ENCODE measurements at places on chromosomes 1 and 21.

- DNase-seq, result no peak
Measured at GRCh38 chr1:228794810-228795209, 59.5 kb downstream of the RHOU start.

DNA sequence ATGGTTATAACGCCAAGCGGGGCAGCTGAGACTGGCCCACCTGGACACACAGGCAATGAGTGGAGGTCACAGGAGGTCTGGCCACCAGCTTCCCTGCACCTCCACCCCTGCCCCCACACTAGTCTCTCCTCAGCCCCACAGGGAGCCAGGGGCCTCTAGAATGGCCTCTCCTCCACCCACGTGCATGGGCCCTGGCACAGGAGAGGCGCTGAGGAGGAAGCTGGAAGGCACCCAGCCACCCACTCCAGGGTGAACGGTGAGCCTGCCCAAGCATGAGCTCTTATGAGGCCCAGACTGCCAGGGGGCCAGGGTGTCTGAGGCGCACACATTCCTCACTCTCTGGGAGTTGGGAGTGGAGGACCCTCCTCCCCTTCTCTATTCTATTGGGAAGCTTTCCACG, 22.2 kb downstream of the LRP8 start:
- no peak for DNase-seq

GRCh38 chr21:28018741-28019669, 973.7 kb downstream of the LTN1 start:
- no peak for DNase-seq

DNA sequence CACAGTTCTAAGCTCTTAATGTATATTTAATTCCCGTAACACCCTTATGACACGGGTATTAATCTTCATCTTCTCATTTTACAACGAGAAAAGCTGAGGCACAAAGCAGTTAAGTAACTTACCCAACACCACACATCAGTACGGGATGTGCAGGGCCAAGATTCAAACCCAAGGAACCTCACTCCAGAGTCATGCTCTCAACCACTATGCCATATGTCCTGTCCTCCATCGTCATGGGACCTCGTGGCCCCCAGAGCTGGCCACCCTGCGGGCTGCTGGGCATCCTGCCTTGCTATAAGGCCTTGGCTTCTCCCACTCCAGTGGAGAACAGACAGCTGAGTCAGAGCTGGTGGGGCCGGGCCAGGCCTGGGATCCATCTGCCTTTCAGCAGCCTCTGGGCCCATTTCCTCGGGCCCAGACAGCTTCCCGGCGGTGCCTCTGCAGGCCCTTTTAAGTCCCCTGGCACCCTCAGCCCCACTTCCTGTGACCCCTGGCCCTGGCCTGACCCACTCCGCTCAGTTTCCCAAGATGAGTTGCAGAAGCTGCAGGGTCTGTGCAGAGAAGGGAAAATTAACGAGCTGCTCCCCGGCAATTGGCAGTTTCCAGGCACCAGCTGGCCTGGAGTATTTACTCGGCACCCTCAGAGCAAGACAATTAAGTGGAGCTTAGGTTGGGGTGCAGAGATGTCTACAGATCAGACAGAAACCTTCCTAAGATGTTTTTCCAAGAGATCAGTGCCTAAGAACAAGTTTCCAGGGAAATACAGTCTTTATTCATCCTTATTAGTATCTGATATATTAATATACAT, 98.2 kb downstream of the EPHB2 start:
- DNase-seq, result no peak

- no peak for DNase-seq
Measured at GRCh38 chr1:155598842-155599331, 11.1 kb upstream of the MSTO1 start.
